Activated naive CD4-positive, alpha-beta T cell treated with anti-CD3 and anti-CD28 coated beads, Interleukin-2, amount 10 ng/mL, durations not matched to agents 7 days and 5 days (primary cell): ENCODE measurements at places on chromosomes 11 and 22.

GRCh38 chr11:34180040-34180813, 74.8 kb downstream of the NAT10 start:
- no peak for DNase-seq

DNA sequence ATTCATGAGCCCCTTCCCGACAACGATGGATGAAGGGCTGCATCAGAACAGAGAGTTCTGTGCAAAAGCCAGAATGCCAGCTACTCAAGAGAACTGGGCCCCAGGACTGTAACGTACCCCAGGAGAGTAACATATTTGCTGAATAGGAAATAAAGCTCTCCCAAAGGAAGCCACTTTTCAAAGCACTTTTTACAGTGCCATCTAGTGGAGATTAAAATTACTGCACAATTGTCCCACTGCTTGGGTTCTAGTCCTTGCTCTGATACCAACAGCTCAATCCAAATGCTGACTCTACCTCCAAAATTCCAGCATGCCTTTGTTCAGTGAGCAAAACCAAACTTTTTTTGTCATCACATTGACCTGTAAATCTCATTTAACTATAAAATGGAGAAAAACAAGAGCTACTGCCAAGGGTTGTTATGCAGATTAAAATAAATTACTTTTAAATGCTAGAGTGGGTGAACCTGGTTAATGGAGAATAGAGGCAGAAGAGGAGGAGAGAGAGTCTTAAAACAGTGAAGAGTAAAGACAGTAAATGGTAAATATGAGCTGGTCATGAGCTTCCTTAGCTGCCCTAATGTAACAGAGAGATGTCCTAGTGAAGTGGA, 87.6 kb upstream of the FSHB start:
- no peak for DNase-seq

GRCh38 chr11:36333897-36334296, 37.8 kb downstream of the PRR5L start:
- DNase-seq: no peak

DNA sequence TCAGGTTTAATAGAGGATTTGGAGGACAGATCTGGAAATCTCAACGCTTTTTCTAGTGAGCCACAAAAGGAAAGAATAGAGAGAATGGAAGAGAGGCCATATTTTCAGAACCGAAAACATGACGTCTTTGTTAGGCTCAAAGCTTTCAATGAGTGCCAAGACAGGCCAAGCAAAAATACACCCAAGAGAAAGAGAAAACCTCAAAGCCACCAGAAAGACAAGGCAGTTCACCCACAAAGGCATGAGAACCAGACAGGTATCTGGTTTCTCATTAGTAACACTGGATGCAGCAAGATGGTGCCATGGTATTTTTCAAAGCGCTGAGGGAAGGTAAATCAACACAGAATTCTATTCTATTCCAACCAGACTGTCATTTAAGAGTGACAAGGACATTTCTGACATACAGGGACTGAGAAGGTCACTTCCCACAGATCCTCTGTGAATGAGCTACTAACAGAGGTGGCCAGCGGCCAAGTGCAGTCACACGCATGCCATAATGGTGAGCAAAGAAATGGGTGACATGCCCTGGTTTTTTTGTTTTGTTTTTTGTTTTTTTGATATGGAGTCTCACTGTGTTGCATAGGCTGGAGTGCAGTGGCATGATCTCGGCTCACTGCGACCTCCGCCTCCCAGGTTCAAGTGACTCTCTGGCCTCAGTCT, 41.9 kb downstream of the TOLLIP start:
- DNase-seq: no peak

DNA sequence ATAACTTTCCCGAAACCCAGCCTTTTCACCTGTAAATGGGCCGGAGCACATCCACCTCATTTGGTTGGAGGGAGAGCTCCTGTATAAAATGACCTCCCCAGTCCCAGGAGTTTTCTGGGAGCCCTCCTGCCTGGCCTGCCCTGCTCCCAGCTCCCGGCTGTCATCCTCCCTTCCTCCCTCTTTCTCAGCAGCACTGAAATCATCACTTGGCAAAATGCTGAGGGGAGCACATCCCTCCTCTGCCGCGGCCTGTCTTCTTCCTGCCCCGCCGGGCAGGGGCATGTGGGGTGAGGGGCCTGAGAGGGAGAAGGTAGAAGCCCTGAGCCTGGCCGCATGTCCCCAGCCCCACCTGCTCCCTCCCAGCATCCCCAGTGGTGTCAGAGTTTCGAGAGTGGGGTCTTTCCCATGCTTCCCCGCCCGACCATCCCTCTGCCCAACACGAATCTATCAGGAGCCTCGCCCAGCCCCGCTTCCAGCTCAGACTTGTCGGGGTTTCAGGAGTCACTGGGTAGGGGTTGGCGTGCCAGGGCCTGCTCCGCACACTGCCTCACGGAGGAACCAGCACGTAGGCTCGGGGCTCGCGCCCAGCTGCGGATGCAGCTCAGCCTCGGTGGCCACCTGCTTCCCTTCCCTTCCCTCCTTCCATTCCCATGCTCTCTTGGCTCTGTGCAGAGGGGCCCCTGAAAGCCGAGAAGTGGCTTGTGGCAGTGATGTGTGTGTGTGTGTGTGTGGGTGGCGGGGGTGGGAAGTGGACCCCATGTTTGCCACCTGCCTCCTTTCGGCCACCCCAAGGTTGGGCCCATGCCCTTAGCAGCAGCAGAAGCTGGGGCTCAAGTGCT, 37.1 kb downstream of the NECTIN1 start:
- DNase-seq: no peak

DNA sequence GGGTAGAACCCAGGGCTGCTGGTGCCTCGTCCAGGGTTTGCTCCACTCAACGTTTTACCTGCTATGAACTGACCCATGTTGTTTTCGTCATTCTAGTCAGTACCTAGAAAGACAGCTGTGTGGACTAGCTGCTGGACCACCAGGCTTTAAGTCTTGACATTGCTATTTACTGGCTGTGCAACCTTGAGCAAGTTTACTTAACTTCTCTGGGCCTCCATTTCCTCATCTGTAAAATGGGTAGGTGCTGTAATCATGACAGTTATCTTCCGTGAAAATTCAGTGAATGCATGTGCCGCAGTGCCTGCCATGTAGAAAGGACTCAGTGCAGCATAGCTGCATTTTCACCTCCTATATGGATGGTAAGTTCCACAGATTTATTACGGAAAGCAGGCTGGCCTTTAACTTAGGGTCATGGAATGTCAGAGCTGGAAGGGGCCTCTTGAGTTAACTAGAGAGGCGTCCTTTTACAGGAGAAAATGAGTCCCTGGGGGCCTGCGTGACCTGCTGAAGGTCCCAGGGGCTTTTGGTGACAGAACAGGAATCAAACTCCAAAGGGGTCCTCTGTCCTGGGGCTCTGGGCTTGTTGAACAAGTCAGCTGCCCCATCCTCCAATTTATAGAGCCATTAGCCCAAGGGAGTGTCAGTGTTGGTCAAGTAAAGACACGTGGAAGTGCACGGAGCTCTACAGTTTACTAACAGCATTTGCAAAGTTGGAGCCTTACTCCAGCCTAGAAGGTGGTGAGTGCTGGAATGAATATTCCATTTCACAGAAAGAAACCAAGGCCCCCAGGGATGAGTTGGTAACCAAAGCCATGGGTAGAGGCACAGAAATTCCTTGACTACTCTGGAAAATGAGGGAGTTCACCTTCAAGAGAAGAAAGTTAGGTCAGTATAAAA, 12.0 kb upstream of the MALAT1 start:
- peak; percentile 8 for DNase-seq

DNA sequence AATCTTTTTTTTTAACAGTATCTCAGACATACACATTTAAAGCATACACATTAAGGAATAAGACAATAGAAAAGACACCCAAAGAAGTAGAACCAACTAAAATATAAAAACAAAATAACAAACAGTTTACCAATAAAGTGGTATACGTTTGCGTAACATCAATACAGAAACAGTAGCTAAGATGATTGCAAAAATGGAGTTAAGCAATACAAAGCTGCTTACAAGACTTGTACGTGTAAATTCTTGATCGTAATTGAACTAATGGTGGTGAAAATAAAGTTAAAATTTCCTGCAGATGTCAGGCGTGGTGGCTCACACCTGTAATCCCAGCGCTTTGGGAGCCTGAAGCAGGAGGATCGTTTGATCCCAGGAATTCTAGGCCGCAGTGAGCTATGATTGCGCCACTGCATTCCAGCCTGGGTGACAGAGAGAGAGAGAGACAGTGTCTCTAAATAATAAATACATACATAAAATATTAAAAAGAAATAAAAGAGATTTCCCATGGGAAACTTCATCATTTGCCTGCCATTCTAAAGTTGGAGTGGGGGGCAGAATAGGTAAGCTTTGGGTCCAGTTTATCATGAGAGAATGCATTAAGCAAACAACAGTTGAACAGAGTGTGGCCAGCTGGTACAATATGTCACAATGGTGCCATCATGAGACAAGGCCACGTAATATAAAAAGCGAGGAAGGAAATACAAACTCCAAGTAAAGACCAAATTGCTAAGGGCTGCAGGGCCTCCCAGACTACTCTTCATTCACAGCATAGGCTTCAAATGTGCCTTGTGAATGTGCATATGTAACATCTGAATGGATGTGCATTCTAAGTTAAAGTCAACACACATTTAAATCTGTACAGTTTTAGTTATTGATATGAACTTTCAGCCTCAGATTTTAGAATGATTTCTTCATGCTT, 38.9 kb upstream of the EED start:
- no peak for DNase-seq

DNA sequence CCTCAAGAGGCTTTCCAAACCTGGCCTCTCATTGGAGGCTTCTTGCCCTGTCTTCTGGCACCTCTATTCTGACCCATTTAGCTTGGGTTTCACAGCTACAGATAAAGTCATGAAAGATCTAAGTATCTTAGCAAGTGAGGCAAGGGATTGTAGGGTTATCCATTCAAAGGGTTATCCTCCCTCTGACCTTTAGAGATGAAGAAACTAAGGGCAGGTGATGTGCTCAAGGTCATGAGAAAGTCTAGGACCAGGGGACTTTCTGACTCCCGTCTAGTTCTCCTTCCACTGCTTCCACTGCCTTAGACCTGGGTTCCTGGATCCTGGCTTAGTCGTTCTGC, 7.2 kb downstream of the PHOX2A start:
- no peak for DNase-seq

GRCh38 chr22:25923914-25924313, 181.9 kb downstream of the MYO18B start:
- no peak for DNase-seq

DNA sequence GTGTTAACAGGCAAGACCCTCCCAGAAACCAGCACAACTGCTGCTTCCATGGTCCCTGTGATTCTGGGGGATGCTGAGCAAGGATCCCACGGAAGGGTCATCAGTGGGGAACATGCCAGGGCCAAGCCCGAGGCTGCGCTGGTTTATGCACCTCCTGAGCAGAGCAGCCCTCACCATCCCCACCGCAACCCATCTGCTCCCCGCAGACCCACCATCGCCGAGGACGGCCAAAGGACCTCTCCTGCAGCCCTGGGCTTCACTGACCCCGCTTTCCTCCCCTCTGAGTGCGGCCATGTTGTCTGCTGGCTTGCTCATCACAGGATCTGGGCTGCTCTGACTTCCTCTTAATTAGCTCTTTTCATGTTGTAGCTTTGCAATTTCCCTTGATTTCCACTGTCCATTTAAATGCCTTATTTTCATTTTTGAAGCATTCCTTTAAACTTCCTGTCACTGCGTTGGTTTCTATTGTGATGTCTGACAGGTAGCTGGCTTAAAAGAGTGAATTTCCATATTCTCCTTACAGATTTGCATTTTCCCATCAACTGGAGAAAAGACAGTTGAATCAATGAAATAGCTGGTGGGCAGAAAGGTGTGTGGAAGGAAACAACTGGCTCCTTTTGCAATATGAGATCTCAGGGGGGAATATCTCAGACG, 14.9 kb downstream of the TP53AIP1 start:
- DNase-seq: no peak

- DNase-seq: no peak
Observed at GRCh38 chr11:71446942-71447688, 1.1 kb downstream of the DHCR7 start.

GRCh38 chr11:117789241-117789640, 7.8 kb downstream of the DSCAML1 start:
- DNase-seq: no peak

DNA sequence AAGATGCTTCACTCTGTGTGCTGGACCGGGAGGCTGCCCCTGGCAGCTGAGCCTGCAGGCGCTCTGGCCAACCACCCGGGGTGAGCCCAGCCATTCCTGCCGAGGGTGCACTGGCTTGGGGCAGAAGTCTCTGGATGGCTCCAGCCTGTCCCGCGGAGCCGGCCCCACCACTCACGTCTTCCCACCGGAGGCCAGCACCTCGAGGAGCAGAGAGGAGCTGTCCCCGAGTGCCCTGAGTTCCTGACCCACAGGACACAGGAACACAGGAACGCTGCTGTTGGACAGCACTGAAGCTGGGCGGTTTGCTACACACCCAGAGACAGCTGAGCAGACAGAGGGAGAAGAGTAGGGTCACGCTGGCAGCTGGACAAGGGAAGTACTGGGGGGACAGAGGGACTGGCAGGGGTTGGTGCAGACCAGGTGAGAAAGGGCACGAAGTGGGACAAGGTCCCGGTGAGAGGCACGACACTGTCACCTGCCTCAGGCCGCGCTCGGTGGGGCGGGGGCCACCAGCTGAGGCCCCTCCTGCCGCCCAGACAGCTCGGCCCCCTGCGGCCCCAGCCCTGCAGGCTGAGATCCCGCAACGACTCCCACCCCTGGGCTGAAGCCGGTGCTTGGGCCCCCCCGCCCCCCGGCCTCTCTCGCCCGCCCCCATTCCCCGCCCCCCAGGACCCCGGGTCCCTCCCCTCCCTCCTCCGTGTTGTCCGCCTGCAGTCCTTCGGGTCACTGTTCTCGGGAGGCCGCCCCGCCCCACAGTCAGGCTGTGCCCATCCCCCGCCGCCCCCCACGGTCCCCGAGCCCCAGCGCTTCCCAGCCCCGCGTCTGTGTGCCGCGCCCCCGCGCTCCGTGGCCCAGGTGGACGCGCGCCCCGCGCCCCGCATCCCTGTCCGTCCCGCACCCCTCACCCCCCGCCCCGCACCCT, 624 bp upstream of the B4GALNT4 start:
- no peak for DNase-seq

- no peak for DNase-seq
Observed at GRCh38 chr11:100622404-100622803, 64.7 kb upstream of the ARHGAP42 start.

- DNase-seq: no peak
Observed at GRCh38 chr11:41459465-41460401, at the start of gene LRRC4C. Gene LRRC4C (minus strand): TSS chr11:41459652.

DNA sequence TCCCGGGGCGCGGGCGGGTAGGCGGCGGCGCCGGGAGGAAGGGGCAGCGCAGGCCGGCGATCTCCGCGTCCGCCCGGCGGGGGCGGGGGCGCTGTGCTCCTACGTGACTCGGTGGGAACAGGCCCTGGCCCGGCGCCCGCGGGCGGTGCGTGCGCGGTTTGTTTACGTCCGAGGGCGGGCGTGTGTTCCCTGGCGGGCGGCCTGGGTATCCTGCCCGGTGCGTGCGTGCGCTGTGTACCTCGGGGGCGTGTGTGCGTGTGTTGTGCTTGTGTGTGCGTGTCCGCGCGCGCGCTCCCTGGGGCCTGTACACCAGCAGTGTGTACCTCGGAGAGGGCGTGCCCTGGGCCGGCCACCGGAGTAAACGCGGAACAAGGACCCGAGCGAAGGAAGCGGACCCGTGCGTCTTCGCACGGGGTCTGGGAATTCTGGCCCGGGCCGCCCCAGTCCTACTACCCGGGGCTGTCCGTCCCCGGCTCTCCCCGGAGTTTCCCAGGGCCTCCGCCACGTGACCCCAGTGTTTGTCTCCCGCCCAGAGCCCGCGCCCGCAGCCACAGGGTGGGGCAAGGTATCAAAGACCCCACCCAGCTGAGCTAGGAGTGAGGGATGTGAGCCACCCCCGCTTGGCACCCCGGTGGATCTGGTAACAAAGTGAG, 769 bp downstream of the MAFF start:
- peak; percentile 75 for DNase-seq

GRCh38 chr11:62602141-62603071, 741 bp upstream of the MTA2 start:
- DNase-seq: no peak
